ENCODE measurements at places on chromosomes 5 and 9.

- DNase-seq, result no peak
These were observed 7.1 kb downstream of the ACTL7A start for GRCh38 chr9:108869092-108869725.

- DNase-seq, result no peak
These were observed 24.4 kb downstream of the NCS1 start for GRCh38 chr9:130196643-130197042.

- DNase-seq, result no peak
These were observed 2.1 kb downstream of the CERCAM start for GRCh38 chr9:128422783-128423150.

DNA sequence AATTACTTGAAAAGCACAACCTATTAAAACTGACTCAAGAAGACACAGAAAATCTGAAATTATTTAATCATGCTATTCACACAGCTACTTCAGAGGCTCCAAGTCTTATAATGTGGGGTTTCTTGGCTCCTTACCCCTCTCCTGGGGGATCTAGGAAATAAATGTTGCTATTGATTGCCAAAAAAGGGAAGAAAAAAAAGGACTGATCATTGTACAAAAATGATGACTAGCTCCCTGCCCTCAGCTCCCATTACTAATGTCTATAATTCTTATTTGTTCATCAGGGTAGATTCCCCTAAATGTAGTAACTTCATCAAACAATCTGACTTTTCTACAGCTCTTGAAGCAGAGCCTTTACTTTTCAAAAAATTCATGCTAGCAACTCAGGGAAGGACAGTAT is 3.3 kb upstream of the SMC5 start:
- no peak for DNase-seq

DNA sequence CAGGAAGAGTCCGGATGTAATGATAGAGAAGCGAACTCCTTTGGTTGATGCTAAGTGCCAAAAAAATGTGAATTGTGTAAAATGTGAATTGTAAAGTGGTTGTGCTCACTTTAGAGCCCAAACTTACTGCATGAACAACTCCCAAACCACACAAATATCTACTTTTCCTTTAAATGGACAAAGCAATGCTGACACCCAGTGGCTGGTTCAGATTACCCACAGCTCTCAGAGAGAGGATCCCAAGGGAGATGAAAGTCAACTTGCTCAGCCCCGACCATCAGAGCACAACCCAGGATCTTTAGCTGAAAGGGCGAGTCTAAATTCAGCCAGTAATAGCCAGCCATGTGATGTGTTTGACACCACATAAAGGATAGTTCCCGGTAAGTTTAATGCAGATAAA is 133.7 kb downstream of the NMUR2 start:
- DNase-seq, result peak; percentile 9

GRCh38 chr9:87529671-87530070 is 32.0 kb downstream of the DAPK1 start:
- no peak for DNase-seq

DNA sequence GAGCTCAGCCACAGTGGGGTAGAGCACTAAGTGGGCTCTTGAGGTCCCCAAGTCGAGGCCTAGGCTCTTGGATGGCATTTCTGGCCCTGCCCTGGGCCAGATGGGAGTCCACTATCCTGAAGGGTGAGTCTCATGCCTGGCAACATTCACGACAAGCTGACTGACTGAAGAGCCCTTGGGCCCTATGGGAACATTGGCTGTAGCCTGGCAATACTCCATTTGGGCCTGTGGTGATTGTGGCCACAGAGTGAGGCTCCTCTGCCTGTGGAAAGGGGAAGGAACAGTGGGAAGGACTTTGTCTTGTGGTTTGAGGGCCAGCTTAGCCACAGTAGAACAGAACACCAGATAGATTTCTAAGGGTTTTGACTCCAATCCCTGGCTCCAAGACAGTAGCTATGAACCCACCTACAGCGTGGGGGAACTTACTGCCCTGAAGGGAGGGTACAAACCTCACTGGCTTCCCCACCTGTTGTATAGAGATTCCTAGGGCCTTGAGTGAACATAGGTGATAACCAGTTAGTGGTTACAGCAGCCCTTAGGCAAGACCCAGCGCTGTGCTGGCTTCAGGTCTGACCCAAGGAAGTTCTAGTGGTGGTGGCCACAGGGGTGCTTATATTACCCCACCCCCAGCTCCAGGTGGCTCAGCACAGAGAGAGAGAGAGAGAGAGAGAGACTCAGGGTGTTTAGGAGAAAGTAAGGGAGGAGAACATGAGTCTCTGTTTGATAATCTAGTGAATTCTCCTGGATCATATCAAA is 72.4 kb downstream of the KIAA0825 start:
- DNase-seq, result no peak
